CD4-positive, alpha-beta T cell treated with Interleukin-6 for 4 hours (primary cell): ENCODE measurements at places on chromosomes 4 and X.

DNA sequence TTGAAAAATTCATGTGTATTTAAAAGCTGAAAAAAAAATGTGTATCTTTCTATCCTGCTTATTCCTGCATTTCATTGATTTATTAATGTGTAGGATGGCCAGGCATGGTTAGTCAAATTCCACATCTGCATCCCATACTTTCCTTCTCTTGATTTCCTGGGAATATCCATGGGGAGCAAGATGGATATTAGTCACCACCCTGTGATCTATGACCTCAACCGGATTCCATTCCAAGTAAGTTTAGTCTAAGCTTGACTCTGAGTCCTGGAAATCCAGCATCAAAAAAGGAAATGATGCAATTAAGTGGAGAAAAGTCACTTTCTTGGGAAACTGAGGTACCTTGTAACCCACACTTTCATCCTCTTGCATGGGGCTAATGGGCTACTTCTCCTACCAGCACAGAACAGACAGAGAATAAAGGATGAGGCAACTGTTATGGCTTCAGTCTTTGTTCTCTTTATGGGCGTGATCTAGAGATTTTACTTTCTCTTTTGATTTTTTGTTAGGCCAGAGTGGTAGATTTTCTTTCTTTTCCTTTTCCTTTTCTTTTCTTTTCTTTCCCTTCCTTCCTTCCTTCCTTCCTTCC, 17.1 kb upstream of the BEX4 start:
- no peak for DNase-seq

DNA sequence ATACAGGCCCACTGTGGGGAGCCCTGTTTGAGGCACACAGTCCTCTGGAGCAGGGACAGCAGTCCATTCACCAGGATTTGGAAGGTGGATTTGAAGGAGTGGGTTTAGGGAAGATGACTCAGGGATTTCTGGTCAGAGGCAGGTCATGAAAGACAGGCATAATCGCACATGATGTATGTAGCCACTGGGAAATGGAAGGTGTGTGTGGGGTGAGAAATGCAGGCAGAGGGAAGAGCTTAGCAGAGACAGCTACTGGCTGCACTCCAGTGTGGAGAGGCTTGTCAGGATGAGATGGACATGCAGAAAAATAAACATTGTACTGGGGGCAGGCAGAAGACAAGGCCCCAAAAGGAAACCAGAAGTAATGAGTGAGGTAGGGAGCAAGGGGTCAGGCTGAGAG, 85.2 kb upstream of the STS start:
- no peak for DNase-seq

GRCh38 chr4:147616849-147617172, 386 bp upstream of the TMEM184C start:
- DNase-seq = no peak

GRCh38 chr4:40912460-40913184, 162.9 kb downstream of the NSUN7 start:
- DNase-seq = no peak

DNA sequence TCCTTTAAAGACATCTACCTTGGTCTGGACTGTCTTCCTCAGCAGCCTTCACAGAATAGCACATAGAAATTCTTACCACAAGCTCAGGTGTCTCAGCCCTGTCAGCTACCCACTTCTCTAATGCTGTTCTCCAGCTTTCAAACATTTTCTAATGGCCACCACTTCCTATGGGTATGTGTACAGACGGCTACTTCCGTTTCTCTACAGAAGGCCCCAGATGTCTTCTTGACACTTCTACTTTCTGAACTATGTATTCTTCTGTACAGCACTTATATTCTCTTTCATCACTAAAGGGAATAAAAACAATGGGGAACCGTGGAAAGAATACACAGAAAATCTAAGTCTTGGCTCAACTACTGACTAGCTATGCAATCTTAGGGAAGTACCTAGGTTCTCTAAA, 13.3 kb downstream of the OPHN1 start:
- DNase-seq = no peak

GRCh38 chrX:82230013-82230412, 1028.1 kb downstream of the SH3BGRL start:
- no peak for DNase-seq
